ENCODE measurements at places on chromosomes 7 and 10.

GRCh38 chr10:34063592-34063991, 729.1 kb upstream of the NRP1 start:
- no peak for DNase-seq

- DNase-seq, result no peak
These were observed 23.8 kb downstream of the SUFU start for GRCh38 chr10:102527546-102527945.

- DNase-seq, result no peak
These were observed 28.1 kb upstream of the SFTPD start for GRCh38 chr10:79976999-79977398.

- peak; percentile 62 for DNase-seq
These were observed 163.4 kb downstream of the RAPGEF5 start for GRCh38 chr7:22193450-22193983.

GRCh38 chr10:91115618-91116390, 104.7 kb upstream of the PCGF5 start:
- no peak for DNase-seq

DNA sequence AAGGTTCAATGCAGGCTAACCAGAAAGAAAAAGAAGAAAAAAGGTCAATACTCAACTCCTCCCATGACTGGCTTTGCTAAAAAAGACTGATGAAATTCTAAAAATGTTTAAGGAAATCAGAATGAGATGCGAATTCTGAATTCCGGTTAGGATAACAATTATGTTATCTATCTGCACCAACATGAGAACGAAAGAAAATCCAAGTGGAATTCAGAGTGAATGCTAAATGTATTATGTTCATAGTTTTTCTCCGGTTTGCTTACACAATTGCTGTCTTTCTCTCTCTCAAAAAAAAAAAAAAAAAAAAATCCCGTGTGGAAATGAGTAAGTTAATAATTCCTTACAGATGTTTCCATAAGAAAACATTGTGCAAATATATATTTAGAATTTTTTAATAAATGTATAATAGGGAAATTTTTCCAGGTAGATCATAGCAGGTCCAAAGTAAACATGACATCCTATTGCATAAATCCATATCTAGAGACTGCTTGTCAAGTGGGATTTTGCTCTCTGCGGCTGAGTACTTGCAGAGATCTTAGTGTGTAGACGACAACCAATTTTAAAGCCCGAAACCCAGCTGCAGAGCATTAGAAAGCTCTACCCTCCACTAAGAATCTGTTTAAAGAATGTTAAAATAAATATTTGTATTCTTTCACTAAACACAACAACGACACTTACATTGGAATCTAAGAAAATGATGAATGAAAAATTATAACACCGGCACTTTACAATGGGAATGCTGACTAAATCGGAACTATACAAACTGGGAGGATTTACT, 104.0 kb downstream of the JAZF1 start:
- no peak for DNase-seq

GRCh38 chr7:89259085-89259484, 463.5 kb upstream of the TEX47 start:
- no peak for DNase-seq

Data from cardiac muscle cell (in vitro differentiated cells and primary cell).